Esophagus squamous epithelium (tissue), 5 donors: ENCODE measurements at places on chromosomes 2 and 18.

DNA sequence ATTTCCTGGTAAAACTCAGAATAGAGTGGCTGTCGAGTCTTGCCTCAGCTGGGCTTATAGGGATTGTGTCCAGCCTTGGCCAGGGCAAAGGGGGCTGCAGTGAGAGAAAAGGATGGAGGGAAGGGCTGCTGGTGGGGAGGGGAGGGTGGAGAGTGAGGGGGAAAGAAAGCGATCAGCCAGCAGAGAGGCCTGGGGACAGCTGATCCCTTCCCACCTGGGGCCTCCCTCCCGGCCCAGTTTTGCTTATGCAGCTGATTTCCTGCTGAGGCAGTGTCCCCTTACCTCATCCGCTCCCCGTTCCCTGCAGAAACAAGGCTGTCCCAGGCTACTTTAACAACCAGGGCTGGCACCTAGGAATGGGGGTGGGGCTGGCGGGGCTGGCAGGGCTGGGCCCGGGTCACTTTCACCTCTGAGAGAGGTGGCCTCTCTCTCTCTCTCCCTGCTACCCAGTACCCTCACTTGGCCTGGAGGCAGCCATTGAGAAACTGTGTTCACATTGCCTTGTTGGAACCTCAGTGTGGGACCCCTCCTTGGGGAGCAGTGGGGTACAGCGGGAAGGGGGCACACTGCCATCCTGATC, 12.2 kb upstream of the GMPPA start:
- no peak for DNase-seq

- DNase-seq = no peak
Observed at GRCh38 chr2:150526006-150526405, 38.5 kb upstream of the RND3 start.

DNA sequence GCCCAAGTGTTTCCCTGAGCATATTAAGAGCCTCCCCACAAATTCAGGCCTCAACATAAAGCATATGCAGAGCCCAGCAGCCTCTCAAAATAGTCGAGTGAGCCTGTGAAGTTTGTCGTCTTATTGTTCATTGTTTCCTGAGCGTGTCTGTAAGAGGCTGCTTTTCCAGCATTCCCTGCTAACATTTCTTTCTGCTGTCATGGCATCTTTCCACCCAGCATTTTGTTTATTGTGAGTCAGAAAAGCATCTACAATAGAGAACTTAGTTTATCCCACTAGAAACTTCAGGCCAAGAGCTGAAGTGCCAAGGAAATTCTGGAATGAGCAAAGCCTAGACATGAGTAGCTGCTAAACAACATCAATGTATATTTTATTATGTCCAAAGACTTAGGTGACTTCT, 46.3 kb upstream of the STAM2 start:
- DNase-seq = no peak

GRCh38 chr2:74559912-74560311, 5.4 kb downstream of the DOK1 start:
- no peak for DNase-seq

- no peak for DNase-seq
Observed at GRCh38 chr2:229943171-229943570, 20.9 kb downstream of the FBXO36 start.

DNA sequence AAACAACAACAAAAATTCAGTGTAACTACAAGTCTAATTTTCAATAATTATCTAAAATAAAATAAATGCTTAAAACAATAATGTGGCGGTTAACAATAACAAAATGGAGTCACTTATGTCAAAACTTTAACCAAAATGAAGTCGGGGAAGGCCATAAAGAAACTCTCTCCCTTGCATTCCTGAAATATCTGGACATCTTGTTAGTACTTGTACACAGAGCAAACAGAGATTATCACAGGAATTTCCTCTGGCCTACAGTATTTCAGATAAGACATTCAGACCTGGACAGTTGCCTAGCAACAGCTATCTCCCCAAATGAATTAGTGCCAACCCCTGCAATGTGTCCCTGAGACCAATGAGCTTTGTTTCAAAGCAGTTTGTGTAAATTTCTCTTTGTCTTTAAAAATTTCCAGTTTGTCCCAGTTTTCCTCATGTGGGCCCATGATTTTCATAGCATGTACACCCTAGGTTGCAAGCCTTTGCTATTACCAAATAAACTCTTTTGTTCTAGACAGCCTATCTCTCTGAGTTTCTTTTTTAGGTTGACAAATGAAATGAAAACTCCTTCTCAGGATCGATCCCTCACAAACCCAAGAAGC, 68.6 kb downstream of the EXOC6B start:
- no peak for DNase-seq

GRCh38 chr2:181471783-181472182, 14.6 kb downstream of the ITGA4 start:
- no peak for DNase-seq

- no peak for DNase-seq
Observed at GRCh38 chr2:68425503-68425902, 41.6 kb downstream of the FBXO48 start.

DNA sequence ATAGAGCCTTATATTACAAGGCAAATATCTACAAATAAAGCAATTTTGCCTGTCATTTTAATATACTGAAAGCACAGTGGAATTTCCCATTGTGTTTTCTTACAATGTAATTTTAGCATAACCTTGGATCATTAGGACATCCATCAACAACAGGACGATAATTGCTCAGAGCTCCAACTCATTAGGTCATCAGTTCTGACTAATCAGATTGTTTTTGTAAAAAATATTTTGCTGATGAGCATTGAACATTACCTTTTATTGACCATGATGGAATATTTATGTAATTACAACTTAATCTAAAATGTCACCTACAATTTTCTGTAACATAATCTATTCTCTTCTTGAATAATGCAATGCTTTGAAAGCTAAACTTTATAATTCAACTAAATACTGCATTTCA, 215.3 kb upstream of the DSEL start:
- DNase-seq = no peak

GRCh38 chr18:8763611-8764010, 58.3 kb downstream of the MTCL1 start:
- no peak for DNase-seq

DNA sequence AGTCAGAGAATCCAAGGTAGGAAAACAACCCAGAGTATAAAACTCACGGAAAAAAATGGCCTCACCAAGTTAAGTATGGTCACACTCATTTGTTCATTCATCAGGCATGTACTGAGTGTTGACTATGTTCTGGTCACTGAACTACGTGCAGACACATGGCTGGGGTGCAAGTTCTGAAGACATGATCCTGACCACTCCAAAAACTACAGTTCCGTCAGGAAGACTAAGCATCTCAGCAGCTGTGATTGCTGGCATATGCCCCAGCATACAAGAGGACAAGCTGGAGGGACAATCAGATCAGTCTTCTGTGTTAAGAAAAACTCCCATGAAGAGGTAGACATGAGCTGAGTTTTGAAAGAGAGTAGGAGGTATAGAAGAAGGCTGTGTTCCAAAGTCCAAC, 72.8 kb downstream of the TCF4 start:
- DNase-seq = no peak

DNA sequence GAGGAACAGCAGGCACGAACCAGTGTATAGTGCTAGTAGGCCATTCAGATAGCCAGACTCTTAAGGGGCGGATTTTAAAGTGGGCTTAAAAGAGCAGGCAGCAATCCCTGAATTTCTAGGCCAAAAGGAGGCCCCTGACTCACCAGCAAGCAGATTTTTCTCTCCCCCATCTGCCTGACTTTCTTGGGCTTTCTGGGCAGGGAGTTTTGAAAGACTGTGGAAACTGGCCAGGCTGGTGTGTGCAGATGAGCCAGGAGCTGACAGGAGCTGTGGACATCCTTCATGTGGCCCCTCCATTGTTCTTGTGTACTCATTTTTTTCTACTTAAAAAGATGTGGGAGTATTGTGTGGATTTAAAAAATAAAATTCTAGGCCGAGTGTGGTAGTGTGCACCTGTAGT, 59.0 kb downstream of the GLI2 start:
- DNase-seq = no peak

DNA sequence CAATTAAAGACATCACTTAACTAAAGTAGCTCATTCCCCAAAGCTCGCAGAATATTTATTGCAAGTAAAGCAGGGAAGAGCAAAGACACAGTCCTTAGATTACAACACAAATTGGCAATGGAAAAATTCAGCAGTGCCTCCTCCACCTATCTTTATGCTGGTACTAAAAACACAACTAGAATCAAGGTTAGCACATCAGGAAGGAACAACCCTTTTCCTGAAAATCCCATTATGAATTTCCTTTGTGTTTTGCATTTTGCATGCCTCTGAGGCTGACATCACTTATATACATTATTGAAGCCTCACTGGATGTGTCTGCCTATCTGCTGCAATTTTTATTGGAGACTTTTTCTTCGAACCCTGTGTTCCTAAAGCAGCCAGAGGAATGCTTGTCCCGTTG, 193.8 kb upstream of the STK17B start:
- no peak for DNase-seq

DNA sequence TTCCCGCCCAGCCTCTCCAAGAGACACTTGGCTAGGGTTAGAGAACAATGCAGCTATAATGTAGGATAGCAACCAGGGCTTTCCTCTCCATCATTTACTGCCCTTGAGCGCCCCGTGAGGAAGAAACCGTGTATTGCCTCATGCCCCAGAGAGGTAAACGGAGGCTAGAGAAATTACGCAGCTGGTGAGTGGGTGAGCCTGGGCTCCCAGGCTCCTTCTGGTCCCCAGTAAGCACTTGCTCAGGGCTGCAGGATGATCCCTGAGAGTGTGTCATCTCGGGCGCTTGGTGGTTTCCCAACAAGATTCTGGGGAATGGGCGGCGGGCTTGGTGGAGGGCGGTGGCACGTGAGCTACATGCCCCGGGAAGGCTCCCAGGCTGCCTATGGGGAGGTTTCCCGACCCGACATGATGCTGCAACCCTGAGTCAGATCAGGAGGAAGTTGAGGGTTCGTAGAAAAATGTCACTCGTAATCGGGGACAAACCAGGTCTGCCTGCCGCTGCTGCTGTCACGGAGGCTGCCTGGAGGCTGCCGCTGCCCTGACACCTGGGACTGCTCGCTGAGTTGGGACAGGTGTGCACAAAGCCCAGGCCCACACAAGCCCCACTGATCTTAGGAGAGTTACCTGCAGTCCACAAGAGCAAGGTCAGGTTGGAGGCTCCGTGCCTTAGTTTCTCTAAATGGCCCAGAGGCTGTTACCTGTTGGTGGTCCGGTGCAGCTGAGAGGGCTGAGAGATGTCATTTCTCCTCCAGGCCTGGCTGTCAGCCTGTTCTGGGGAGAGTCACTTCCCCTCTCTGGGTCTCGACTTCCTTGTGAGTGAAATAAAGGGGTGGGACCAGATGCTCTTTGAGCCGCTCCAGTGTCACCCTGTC, at the start of gene GPR55:
GPR55 (minus strand) TSS at position 773 of the 872 bp plus-strand sequence. CDS start 14,280 bp downstream, outside the sequence.
- DNase-seq = no peak

DNA sequence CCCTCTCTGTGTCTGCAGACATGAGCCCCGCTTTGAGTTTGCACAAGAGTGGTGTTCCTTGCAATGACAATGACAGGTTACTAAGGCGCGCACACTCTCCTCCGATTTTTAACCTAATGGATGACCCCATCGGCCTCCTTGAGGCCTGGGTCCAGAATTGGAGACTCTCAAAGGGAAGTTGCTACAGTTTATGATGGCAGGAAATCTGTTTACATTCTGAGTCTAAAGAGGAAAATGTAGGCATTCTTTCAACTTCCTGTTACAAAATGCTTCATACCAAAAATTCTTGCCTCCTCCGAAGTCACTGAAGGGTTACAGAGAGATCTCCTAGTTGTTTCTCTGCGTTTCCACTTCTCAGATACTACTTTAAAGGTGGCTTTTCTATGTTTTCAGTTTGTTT, 225.3 kb upstream of the AGAP1 start:
- no peak for DNase-seq

DNA sequence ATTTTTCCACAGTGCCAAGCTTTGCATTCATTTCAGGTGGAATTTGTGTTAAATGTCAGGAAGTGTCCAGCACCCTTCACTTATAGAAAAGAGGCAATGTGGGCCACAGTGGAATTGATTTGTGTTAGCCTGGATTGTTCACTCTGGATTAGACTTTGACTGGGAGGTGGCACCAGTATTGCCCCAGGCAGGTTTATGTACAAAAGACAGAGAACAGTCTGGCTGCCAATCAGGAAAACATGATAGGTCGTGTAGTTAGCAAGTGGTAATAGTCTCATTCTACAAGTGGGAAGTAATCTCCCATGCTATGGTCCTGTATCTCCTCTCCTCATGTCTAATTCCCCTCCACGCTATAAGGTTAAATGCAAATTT, 45.6 kb downstream of the RAB27B start:
- no peak for DNase-seq

DNA sequence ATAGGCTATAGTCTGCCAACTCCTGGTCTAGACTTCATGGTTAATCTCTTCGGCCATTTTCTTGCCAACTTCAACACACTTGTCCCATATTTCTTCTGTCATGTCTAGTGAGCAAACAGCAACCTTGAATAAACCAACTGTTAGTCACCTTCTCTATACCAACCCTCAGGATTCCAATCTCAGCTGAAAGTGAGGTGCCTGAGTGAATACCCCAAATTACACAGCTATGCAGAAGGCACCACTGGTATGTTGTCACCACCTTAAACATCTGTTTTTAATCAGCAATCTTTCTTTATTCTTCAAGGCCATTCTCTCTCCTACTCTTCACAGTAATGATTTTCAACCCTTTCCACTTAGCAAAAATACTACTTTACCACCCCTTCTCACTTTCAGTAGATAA, 39.3 kb downstream of the THOC1 start:
- no peak for DNase-seq

GRCh38 chr18:55444536-55444935, 143.5 kb downstream of the TCF4 start:
- no peak for DNase-seq

DNA sequence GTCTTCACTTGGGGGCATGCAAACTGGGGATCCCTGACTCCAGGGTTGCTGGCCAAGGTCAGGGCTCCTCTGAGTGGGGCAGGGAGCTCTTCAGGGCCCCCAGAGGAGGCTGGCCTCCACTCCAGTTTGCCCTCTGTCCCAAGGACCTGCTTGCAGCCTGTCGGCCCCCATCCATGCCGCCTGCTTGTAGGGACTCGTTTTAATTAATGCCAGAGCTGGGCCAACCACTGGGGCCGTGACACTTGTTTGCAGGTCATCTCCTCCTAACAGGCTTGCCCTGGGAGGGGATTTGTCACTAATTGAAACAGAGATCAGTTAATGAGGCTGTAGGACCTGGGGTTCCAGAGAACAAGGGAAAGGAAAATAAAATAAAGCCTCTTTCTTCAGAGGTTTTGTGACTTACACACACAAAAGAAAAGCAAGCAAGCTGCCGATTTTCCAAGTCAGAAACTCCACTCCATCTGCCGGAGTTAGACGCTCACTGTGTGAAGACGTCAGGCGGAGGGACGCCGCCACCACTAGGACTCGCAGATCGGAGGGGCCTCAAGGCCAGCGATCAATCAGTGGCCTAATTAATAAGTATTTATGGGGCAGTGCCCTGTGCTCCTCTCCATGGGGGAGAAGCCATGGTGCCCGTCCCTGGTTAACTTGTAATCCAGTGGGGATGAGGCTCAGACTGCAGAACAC, 75.9 kb downstream of the SFXN5 start:
- DNase-seq = no peak

DNA sequence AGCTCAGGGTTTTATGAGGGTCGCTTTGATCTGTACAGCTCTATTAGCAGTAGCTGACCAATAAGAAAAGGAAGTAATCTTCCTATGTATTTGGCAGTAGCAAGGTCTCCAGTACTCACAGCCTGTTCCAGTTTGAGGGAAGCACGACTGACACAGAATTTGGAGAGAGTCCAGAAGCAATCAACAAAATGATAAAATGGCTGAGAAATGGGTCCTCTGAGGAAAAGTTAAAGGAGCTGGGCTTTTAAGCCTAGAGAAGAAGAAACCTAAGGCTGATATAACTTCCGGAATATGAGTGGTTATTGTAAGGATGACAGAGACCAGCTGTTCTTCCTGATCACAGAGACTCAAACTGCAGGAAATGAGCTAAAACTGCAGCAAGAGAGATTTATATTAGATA, 382.8 kb downstream of the GPD2 start:
- no peak for DNase-seq
